ENCODE measurements at places on chromosomes 5 and 9.
A peak's percentile ranks its signal among the peaks of the same experiment; 100 is the strongest.

- H3K36me3 ChIP-seq, result no peaks in the 10 kb centered on the region
- no peak overlapping the region for H3K27ac ChIP-seq
- no peak for DNase-seq
- H3K27me3 ChIP-seq, result no peaks in the 10 kb centered on the region
Measured at GRCh38 chr5:159215886-159216285, 6.5 kb upstream of the RNF145 start.

- H3K4me3 ChIP-seq, result peak overlapping the region; percentile 55
- H3K27ac ChIP-seq, result peak overlapping the region; percentile 79
- no peak for DNase-seq
- no peaks in the 10 kb centered on the region for H3K27me3 ChIP-seq
Measured at GRCh38 chr9:136374183-136374575, 710 bp upstream of the CARD9 start.

DNA sequence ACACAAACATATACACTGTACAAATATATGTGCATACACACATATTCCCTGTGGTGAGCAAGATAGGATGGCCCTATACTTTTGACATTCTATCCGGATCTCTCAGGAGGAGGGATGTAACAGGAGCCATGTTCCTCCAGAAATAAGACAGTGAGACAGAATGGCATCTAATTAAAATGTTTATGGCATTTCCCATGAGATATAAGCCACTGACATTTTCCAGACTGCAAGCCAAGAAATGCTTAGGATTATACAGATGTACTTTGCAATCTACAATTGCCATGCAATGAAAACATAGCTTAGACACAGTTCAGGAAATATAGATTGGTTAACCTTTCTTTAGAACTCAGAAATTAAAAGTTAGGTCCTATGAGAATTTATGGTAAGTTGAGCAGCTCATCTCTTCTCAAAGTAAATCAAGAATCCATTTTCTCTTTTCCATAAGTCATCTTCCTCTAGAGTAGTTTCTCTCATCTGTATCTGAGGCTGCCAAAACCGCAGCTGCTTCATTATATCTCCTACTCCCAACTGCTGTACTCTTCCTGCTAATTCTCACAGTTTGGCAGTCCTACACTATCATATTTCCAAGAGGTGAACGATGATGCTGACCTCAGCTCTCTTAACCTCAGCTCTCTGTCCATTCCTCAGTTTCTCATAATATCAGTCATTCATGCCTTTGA lies 1719.1 kb downstream of the MAT2B start:
- H3K27ac ChIP-seq, result no peak overlapping the region
- H3K36me3 ChIP-seq, result no peaks in the 10 kb centered on the region
- no peaks in the 10 kb centered on the region for H3K4me1 ChIP-seq
- no peak for DNase-seq
- no peaks in the 10 kb centered on the region for H3K27me3 ChIP-seq

- H3K4me1 ChIP-seq, result no peaks in the 10 kb centered on the region
- no peaks in the 10 kb centered on the region for H3K27me3 ChIP-seq
Measured at GRCh38 chr9:69078581-69078980, 43.0 kb downstream of the FXN start.

DNA sequence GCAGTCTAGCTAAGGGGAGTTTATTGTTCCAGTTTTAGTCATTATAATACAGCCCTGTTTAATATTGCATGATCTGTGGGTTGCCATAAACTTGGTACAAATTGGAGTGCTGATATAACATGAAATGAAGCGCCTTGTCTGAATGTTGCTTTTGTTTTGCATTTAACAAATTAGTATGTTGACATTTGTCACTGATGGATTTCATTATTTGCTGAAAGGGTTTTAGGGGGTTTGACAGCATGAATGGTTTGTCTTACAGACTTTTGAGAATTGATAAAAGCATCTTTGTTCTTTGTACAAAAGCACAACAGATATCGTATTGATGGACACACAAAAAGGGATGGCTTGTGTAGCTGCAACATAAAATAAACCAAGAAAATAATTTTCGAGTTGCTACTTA lies 178.3 kb downstream of the AOPEP start:
- H3K27ac ChIP-seq, result no peak overlapping the region
- no peaks in the 10 kb centered on the region for H3K36me3 ChIP-seq
- no peak for DNase-seq

- peaks cover 18% of the 10 kb centered on the region for H3K4me1 ChIP-seq
- no peak overlapping the region for H3K4me3 ChIP-seq
- H3K27me3 ChIP-seq, result no peaks in the 10 kb centered on the region
- H3K27ac ChIP-seq, result no peak overlapping the region
Measured at GRCh38 chr5:132826424-132827082, 3.9 kb downstream of the SHROOM1 start.

DNA sequence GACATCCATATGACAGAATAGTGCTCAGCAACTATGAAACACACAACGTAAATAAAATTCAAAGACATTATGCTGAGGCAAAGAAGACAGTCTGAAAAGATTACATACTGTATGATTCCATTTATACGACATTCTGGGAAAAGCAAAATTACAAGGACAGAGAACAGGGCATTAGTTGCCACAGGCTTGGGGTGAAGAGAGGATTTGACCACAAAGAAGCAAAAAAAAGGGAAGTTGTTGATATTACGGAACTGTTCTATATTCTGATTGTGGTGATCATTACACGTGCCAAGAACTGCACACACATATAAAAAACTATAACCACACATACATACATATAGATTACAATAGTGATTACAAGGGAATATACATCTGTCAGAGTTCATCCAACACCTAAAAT lies 24.1 kb downstream of the CDK5RAP2 start:
- no peaks in the 10 kb centered on the region for H3K27me3 ChIP-seq
- no peak for DNase-seq
- no peak overlapping the region for H3K27ac ChIP-seq
- H3K4me3 ChIP-seq, result no peak overlapping the region
- H3K4me1 ChIP-seq, result no peaks in the 10 kb centered on the region
- peaks cover 43% of the 10 kb centered on the region for H3K36me3 ChIP-seq

DNA sequence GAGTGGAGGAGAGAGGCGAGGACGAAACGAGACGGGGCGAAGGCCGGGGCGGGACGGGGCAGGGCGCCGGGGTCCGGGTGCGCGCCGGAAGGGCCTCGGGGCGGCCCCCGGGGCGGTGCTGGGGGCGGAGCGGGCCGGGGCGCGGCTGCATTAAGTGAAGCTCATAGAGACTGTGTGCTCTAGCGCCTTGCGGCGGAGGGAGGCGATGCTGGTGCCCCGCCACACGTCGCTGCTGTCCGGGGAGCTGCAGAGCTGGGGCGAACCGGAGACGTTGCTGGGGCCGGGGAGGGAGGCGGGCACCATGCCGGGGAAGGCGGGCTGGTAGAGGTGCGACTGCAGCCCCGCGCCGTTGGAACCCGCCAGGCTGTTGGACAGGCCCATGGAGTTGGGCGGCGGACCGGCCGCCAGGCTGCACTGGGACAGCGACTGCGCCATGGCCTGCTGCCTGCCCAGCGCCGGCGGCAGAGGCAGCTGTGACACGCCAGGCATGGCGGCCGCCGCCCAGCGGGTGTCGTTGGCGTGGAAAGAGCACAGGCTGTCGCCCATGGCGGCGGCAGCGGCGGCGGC lies 8.3 kb downstream of the OTP start:
- H3K4me1 ChIP-seq, result no peaks in the 10 kb centered on the region
- H3K27ac ChIP-seq, result no peak overlapping the region
- no peak overlapping the region for H3K4me3 ChIP-seq

DNA sequence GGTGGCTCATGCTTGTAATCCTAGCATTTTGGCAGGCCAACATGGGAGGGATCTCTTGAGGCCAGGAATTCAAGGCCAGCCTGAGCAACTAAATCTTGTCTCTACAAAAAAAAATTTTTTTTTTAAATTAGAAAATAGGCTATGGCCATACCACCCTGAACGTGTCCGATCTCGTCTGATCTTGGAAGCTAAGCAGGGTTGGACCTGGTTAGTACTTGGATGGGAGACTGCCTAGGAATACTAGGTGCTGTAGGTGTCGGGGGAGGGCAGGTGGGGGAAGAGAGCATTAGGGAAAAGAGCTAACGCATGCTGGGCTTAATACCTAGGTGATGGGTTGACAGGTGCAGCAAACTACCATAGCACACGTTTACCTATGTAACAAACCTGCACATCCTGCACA lies 39.5 kb downstream of the DDX4 start:
- H3K36me3 ChIP-seq, result no peaks in the 10 kb centered on the region
- H3K27ac ChIP-seq, result no peak overlapping the region
- no peak for DNase-seq
- peaks cover 8% of the 10 kb centered on the region for H3K27me3 ChIP-seq

- no peaks in the 10 kb centered on the region for H3K4me1 ChIP-seq
- H3K36me3 ChIP-seq, result no peaks in the 10 kb centered on the region
- no peak overlapping the region for H3K4me3 ChIP-seq
- H3K27ac ChIP-seq, result no peak overlapping the region
- H3K27me3 ChIP-seq, result peaks cover 6% of the 10 kb centered on the region
- DNase-seq, result no peak
Measured at GRCh38 chr9:122394265-122395125, 23.7 kb downstream of the PTGS1 start.

DNA sequence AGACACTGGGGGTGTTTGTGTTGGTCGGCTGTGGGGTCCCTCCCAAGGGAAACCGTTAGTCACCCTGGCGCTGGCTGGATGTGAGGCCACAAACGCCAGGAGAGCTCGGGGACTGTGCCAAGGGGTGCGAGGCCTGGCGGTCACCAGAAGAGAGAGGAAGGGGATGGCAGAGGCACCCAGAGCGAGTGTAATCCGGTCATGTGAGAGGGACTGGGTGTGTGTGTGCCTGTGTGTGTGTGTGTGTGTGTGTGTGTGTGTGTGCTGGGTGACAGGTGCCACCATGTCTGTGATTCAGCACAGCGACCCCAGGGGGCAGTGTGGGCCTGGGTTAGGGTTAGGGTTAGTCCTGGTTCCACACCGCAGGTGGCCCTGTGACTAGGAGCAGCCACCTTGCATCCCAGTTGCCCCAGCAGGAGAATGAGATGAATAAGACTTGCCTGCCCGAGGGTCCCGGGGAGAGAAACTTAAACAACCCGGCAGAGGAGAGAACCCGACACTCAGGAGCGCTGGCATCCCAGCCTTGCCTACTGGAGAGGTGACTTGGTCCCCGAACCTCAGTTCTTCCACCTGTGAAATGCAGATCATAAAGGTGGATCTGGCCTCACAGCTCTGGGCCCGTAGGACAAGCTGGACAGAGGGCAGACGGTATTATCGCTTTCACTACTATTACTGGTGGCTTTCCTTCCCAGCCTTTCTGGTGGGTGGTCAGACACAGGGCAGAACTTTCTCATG lies 1.4 kb upstream of the ADAMTSL2 start:
- H3K27ac ChIP-seq, result no peak overlapping the region
- H3K4me1 ChIP-seq, result peaks cover 26% of the 10 kb centered on the region
- no peak overlapping the region for H3K4me3 ChIP-seq
- no peaks in the 10 kb centered on the region for H3K36me3 ChIP-seq
- DNase-seq, result peak; percentile 82

- no peaks in the 10 kb centered on the region for H3K27me3 ChIP-seq
- no peak overlapping the region for H3K4me3 ChIP-seq
- no peak for DNase-seq
- no peaks in the 10 kb centered on the region for H3K4me1 ChIP-seq
- H3K36me3 ChIP-seq, result no peaks in the 10 kb centered on the region
- H3K27ac ChIP-seq, result no peak overlapping the region
Measured at GRCh38 chr5:168946363-168946762, 354.6 kb downstream of the SLIT3 start.

GRCh38 chr9:109253637-109254284 lies 67.1 kb downstream of the EPB41L4B start:
- no peak overlapping the region for H3K27ac ChIP-seq
- no peak overlapping the region for H3K4me3 ChIP-seq
- H3K36me3 ChIP-seq, result no peaks in the 10 kb centered on the region
- DNase-seq, result no peak
- peaks cover 61% of the 10 kb centered on the region for H3K27me3 ChIP-seq

DNA sequence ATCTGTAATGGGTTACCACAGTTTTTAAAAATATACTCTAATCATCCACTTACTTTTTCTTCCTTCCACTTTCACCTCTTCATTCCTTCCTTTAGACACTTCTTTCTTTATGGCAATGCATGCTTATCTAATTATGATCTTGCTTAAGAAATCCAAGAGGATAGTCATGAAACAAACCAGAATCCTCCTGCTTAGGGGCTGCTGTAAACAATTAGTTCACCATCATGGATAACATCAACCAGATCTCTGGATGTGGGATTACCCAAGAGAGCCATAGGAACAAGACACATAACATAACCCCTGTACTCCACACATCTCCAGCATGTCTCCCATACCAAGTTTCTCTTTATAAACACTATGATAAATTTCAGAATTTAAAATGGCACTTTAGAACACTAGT lies 713.4 kb upstream of the PTPRD start:
- no peak overlapping the region for H3K4me3 ChIP-seq
- no peaks in the 10 kb centered on the region for H3K36me3 ChIP-seq
- DNase-seq, result no peak
- H3K27ac ChIP-seq, result no peak overlapping the region
- H3K4me1 ChIP-seq, result no peaks in the 10 kb centered on the region
